ENCODE measurements at places on chromosomes 2 and 18. TPM values are rescaled to one million over a fixed set of nuclear protein-coding genes. Genes with fewer than 3 reads are reported as not detected.
A peak's percentile ranks its signal among the peaks of the same experiment; 100 is the strongest.

- DNase-seq, result no peak
Observed at GRCh38 chr2:200319548-200320337, 13.2 kb downstream of the SPATS2L start.

DNA sequence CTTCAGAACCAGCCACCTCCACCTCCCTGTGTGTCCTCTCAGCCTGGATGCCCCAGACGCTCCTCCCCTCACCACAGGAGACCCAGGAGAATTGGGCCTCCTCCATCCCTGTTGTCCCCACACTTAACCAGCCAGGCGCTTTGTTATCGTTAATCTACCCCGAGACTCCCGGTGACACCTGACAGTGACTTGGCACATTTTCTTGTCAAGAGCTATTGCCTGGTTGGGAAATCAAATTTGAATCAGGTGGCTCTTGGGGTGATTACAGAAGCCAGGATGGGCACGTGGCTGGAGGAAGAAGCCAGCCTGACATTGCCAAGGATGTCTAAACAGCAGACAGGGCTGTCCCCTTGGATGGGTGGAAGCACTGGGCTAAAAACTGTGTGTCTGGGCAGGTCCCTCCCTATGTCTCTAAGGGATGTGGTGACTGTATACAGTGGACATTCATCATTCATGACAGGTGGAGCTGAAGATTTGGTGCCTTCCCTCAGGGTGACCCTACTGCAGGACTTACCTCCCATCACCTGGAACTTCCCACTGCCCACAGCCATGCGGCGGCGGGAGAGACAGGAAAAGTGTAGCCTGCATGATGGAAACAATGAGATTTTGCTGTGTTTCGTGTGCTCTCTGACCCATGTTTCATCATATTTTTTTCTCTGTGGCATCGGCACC, 157.2 kb upstream of the CAPN13 start:
- DNase-seq, result no peak

- no peak for DNase-seq
Observed at GRCh38 chr2:2942225-2942624, 435.4 kb downstream of the EIPR1 start.

- DNase-seq, result no peak
Observed at GRCh38 chr18:69588301-69588700, 187.6 kb downstream of the DOK6 start.

The LYG2 gene
- 0.24 TPM for polyA plus RNA-seq

DNA sequence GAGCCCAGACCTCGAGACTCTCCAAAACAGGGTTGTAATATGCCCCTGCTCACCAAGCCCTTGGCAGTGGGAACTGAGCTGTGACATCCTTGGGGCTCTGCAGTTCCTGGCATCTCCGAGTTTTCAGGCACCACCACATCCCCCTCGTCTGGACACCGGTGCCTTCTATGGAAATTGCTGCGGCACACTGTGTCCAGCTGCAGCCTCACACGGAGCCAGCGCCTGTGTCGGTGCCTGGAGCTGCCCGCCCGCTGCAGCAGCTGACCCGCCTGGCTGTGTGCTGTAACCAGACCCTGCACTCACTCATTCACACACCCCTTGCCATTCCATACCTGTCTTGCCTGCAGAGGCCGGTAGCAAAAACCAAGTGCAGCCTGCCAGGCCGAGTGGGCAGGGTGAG, 11.8 kb downstream of the IWS1 start:
- peak; percentile 37 for DNase-seq

GRCh38 chr2:241540771-241541561, 17.6 kb upstream of the BOK start:
- peak; percentile 53 for DNase-seq

Data from muscle of leg (tissue), 16 donors.